ENCODE measurements at places on chromosomes 5 and 9.

- DNase-seq = no peak
Observed at GRCh38 chr5:177507596-177508220, 1.9 kb downstream of the DOK3 start.

- no peak for DNase-seq
Observed at GRCh38 chr5:173455599-173455957, 127.4 kb upstream of the STC2 start.

DNA sequence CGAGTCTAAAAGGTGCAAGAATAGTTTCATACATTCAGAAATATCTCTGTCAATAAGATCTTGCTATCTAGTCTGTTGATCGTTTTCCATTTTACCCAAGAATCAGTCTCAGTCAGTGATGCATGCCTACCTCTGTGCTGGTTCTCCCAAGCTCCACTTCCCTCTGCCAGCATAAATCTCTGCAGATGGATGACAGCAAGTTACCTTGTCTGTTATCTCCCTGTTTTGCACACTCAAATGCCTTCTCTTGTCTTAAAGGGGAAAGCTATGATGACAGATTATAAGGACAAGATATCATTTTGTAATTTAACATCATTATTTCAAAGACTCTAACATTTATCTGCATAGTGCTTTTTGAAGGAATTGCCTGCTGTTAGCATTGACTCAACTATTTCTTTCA, 802.1 kb upstream of the SEMA6A start:
- DNase-seq = no peak

DNA sequence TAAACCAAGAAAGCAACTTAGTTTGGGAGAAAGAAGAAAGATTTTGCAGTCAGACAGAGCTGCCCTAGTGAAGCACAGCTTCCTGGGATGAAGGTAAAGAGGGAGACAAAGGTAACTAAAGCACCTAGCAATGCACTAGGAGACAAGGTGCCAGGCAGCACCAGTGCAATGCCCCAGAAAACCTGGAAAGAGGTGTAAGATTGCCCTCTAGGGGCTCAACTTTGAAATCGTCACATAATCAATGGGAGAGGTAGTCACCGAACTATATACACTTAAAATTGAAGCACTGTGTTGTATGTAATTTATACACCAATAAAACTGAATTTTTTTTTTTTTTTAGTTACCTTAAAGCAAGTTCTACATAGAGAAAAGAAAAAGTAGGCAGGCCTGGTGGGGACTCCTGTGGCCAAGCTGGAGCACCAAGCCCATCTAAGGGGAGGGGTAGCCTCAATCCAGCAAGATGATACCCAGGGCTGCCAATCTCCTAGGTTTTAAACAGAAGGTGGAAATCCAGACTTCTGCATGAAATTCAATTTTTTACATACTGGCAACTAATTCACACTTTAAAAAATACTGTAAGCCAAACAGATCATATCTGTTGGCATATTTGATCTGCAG, 48.2 kb downstream of the CDK5RAP2 start:
- DNase-seq = peak; percentile 16

DNA sequence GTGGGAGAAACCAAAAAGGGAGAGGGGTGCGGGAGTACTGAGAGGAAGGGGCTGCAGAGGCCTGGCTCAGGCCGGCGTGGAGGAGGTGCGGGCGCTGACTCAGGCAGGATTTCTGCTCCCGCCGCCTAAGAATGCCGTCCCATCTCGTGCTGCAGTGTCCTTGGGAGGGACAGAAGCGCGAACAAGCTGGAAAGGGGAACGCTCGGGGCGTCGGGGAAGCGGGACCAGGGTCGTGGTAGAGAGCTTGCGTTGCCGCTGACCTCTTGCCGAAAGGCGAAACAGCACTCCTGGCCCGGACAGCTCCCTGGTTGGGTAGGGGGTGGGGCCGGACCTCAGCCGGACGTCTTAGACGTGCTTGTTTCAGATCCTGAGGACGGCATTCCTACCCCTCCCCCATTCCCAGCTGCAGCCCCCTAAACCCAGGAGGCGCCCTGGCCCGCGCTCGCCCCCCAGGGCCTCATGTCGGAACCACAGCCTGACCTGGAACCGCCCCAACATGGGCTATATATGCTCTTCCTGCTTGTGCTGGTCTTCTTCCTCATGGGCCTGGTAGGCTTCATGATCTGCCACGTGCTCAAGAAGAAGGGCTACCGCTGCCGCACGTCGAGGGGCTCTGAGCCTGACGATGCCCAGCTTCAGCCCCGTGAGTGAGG, 1.1 kb downstream of the RELL2 start:
- peak; percentile 56 for DNase-seq

GRCh38 chr5:171617817-171618591, 167.6 kb upstream of the SMIM23 start:
- no peak for DNase-seq

GRCh38 chr9:95107976-95108375, 209.5 kb downstream of the FANCC start:
- DNase-seq = no peak
